Activated naive CD4-positive, alpha-beta T cell treated with anti-CD3 and anti-CD28 coated beads, Interleukin-2, amount 50 U/mL, for 16 hours (primary cell): ENCODE measurements at places on chromosomes 2 and 18.

DNA sequence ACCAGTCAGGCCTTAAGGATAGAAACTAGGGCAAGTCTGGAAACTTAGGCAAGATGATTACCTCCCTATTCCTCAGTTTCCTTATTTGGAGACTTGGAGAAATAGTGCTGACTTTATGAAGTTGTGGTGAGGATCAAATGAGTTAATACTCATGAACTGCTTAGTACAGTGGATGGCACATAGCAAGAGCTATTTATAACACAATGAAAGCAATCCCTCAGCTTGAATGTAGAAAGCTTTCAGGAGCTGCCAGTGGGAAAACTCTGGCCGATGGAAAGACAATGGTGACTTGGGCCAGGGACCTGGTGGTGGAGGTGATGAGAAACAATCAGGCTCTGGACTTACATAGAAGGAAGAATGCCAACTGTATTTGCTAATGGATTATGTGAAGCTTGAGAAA lies 269.4 kb upstream of the THUMPD2 start:
- DNase-seq, result no peak

- DNase-seq, result no peak
Observed at GRCh38 chr18:34643989-34644388, 66.1 kb upstream of the DTNA start.

DNA sequence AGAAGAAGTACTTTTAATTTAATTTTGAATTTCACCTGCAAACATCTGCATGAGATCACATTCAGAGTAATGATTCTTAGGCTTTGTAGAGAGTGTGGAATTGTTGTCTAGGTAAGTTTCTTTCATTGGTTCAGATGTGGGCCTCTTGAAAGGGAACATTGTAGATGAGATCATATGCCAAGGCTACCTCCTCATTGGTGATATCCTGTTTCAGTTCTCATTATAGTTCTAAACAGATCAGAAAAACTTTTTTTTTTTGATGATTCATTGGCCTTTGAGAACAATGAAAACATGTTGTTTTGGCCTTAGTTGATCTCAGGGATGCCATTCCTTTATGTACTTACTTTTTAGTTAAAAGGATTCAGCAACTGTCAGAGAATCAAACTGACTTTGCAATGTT lies 44.5 kb downstream of the EML6 start:
- DNase-seq, result no peak

DNA sequence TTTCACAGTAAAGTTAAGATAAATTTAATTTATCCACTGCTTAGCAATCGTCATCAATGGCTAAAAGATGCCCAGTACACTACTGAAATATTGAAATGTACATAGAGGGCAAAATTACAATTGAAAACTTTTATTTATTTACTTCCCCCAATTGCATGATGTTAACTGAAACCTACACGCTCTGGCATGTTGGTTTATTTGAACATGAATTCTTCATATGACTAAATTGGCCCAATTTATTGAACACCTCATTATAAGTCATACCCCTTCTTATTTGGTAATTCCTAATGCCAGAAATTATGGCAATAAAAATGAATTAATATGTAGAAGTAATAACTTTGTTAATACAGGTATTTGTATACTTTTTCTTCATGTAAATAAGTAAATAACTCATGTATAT lies 183.0 kb upstream of the ZC3H15 start:
- no peak for DNase-seq

GRCh38 chr18:9846162-9846925 lies 39.4 kb upstream of the TXNDC2 start:
- DNase-seq, result no peak

- DNase-seq, result no peak
Observed at GRCh38 chr2:85734015-85734414, 19.8 kb upstream of the ATOH8 start.

GRCh38 chr2:135557530-135557929 lies 26.2 kb downstream of the R3HDM1 start:
- DNase-seq, result no peak

DNA sequence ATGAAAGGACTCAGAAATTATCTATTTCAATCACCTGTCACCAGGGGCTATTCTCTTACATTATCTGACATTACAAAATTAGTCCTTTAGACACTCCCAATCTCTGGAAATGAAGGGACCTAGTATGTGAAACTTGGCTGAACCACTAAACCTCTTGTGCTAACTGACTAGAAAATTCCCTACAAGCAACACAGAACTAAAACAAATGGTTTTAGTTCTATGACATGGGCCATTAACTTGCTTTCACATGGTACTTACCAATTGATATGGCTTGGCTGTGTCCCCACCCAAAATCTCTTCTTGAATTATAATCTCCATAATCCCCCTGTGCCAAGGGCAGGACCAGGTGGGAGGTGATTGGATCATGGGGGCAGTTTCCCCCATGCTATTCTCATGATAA lies 16.6 kb downstream of the SERPINE2 start:
- DNase-seq, result no peak

DNA sequence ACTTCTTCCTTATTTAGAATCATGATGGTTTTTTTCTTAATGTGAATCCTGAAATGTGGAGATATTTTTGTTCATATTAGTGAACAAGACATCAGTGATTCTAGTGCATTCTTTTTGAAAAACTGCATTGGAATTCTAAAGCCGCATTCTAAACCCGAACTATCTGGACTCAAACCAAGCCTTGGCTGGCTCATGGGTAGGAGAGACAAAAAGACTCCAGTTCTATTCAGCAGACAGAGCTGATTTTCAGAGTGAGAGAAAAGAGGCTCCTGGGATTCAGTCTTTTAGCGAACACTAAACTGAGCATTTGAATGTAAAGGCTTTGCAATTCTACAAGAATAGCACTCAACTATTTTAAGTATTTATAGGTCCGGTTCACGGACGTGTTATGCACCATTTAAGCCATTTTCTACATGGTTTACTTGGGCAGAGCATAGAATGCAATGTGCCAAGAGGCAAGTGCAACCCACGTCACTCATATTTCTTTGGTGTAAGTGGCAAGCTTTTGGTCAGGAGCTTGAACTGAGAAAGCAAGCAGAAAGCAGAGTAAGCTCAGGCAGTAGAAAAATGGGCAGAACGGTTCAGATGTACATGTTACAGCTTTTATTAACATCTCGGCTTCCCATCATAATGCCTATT lies 227.3 kb upstream of the RAB12 start:
- DNase-seq, result no peak

GRCh38 chr2:75646090-75646582 lies 447 bp upstream of the MRPL19 start:
- no peak for DNase-seq

GRCh38 chr2:75456111-75456510 lies 104.6 kb downstream of the EVA1A start:
- no peak for DNase-seq

DNA sequence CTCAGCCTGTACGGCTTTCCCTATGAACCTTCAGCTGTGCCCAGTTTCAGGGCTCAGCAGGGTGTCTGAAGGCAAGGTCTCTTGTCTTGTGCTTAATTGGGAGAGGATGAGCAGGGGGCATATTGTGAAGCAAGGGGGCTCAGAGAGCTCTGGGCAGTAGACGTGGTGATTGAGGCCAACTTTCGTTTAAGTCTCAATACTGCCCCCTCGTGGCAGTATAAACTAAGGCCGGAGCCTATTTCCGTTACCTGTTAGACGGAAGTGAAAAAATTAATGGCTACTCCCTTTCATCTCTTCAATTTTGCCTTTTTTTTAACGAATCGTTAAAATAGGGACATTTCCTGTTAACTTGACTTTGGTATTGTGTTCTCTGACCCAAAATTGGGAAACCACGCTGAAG lies 193.4 kb downstream of the TDRD15 start:
- no peak for DNase-seq

GRCh38 chr2:234955091-234955591 lies 3.3 kb downstream of the SH3BP4 start:
- DNase-seq, result no peak

DNA sequence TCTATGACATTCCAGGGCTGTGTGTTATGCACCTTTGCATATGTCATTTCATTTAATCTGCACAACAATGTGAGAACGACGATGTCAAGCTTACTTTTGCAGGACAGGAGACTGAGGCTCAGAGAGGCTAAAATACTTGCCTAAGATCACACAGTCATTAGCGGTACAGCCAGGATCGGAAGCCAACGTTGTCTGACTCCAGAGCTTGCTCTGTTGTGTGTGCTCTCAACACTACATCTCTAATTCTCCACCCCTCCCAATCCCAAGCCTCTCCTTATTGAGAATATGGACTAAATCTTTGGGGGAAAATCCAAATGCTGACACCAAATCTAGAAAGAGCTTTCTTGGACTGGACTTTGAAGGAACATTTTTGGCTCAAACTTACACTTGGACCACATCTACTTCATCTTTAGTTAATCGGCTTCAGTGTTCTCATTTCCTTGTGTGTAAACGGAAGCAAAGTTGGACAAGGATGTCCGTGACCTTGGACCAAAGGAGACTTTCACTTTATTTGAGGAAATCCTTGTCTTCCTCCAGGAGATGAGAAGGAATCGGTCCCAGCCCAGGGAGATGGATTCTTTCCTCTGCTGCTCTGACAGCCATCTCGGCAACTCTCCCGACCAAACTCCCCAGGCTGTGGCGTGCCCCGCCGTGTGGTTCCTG lies 242.4 kb downstream of the LPIN1 start:
- DNase-seq, result no peak

- DNase-seq, result no peak
Observed at GRCh38 chr2:221343524-221343923, 228.6 kb downstream of the EPHA4 start.
